ENCODE measurements at places on chromosomes 13 and 19.

GRCh38 chr19:53328967-53329366 is 4.6 kb upstream of the ZNF845 start:
- DNase-seq, result no peak

GRCh38 chr19:3124630-3125029 is 11.2 kb upstream of the GNA15 start:
- DNase-seq, result no peak

DNA sequence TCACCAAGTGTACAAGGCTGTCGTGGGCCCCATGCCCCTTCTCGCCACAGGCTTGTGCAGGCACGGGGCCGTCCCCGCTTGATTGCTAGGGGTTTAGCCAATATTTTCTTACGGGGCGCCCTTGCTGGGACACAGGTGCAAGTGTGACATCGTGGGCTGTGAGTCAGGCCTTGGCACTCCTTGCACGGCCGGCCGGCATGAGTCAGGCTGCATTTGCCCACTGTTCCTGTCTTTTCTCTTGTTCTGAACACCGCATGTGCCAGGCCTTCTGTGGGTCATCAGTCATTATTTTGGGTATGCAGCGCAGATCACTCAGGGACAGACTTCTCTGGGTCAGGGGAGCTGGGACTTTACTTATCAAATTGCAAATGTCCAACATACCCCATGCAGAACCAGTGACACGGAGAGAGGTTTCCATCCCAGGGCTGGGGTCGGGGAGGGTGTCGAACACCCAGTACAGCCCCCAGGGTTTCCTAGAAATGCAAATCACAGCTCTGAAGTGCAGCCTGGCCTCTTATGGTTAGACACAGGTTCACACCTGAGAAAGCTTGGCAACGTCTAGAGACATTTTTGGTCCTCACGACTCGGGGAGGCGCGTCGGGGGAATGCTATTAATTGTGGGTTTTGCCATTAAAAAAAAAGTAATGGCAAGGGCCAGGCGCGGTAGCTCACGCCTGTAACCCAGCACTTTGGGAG is 22.5 kb upstream of the KLF2 start:
- no peak for DNase-seq

- no peak for DNase-seq
Measured at GRCh38 chr13:105255472-105255871, 1280.0 kb downstream of the EFNB2 start.

GRCh38 chr19:1432507-1432887 is 5.7 kb upstream of the RPS15 start:
- no peak for DNase-seq
